ENCODE measurements at places on chromosomes 11 and 22. TPM values are rescaled to one million over a fixed set of nuclear protein-coding genes. Genes with fewer than 3 reads are reported as not detected.

CEP126 gene
- polyA plus RNA-seq, result 0.85 TPM

DNA sequence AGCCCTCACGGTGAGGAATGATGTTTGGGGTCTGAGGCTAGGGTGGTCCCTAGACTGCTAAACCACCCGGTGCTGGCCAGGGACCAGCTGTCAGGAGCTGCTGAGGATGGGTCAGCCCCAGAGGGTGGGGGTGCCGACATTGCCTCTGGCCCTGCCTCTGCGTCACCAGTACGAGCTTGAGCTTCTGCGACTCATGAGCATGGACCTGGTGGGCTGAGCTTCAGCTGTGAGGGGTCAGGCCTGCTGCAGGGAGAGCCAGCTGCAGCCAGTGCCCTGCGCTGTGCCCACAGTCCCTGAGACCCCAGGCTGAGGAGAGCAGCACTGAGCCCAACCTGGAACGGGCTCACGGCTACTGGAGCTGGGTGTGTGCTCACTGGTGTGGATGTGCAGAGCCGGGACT, 7.0 kb downstream of the DERL3 start:
- DNase-seq, result no peak

GRCh38 chr22:48869161-48869560, 958.5 kb downstream of the BRD1 start:
- no peak for DNase-seq

GRCh38 chr11:59999691-60000090, 17.3 kb upstream of the OOSP4B start:
- DNase-seq, result peak; percentile 65
